ENCODE measurements at places on chromosomes 16 and 17. TPM values are rescaled to one million over a fixed set of nuclear protein-coding genes. Genes with fewer than 3 reads are reported as not detected.

HEATR3 gene
- 10.5 TPM for polyA plus RNA-seq

CD79B gene
- 80.6 TPM for polyA plus RNA-seq

ELP5 gene
- 111 TPM for polyA plus RNA-seq

CCDC144A gene
- polyA plus RNA-seq, result 0.93 TPM

TPSB2 gene
- polyA plus RNA-seq, result not detected

INCA1 gene
- 1.8 TPM for polyA plus RNA-seq

SCGB1C2 gene
- not detected for polyA plus RNA-seq

NUPR1 gene
- 0.43 TPM for polyA plus RNA-seq

ITGAD gene
- polyA plus RNA-seq, result 0.81 TPM

EVPL gene
- polyA plus RNA-seq, result not detected

CACNG1 gene
- polyA plus RNA-seq, result not detected

HSBP1 gene
- polyA plus RNA-seq, result 194 TPM

MRPL58 gene
- polyA plus RNA-seq, result 63.7 TPM

MEFV gene
- not detected for polyA plus RNA-seq

ABCA8 gene
- not detected for polyA plus RNA-seq

NLRC3 gene
- polyA plus RNA-seq, result 6.1 TPM

C16orf95 gene
- 22.5 TPM for polyA plus RNA-seq

STX1B gene
- polyA plus RNA-seq, result 0.85 TPM

PRPF8 gene
- 238 TPM for polyA plus RNA-seq

HIGD1B gene
- 1.0 TPM for polyA plus RNA-seq

OTOA gene
- 0.34 TPM for polyA plus RNA-seq

HOXB6 gene
- 0.15 TPM for polyA plus RNA-seq

C1QTNF8 gene
- not detected for polyA plus RNA-seq

CD7 gene
- polyA plus RNA-seq, result not detected

CD300A gene
- 32.1 TPM for polyA plus RNA-seq

MYH1 gene
- not detected for polyA plus RNA-seq
